HT-29 (cell line): ENCODE measurements at places on chromosomes 7 and 10. TPM values are rescaled to one million over a fixed set of nuclear protein-coding genes. Genes with fewer than 3 reads are reported as not detected.

DNA sequence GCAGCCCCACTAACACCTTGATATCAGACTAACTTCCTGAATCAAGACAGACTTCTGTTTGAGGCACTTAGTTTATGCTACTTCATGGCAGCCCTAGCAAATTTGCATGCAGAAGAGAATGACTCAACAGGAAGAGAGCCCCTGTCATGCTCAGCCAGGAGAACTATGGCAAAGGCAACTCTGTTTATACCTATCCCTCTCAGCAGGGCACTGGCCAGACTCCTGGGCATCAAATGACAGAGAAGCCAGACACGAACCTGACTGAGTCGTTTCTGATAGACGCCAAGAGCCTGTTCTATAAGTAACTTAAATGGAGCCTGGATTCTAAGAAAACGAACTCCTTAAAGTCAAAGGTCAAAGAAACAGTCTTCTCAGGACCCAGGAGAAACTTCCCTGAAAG lies 50.9 kb upstream of the UNC5B start:
- peak; percentile 44 for DNase-seq

DNA sequence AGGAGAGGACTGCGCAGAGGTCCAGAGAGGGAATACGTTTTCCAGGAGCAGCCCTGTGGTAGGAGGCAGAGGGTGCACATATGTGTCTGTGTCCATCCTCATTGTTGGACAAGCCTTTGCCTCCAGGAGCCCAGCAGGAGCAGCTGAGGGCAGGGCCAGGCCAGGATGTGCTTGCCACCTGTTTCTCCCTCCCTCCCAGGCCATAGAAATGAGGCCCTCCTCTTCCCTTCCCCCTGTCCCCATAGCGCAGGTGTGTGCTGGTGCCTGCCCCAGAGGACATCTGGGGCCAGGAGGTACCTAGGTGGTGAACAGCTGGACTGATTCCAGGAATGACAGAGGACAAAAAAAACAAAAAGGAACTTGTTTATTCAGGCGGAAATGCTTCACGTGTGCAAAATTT lies 10.5 kb upstream of the CXCL12 start:
- DNase-seq = no peak

Gene KIF20B
- total RNA-seq = 8.8 and 9.8 TPM in 2 replicates

DNA sequence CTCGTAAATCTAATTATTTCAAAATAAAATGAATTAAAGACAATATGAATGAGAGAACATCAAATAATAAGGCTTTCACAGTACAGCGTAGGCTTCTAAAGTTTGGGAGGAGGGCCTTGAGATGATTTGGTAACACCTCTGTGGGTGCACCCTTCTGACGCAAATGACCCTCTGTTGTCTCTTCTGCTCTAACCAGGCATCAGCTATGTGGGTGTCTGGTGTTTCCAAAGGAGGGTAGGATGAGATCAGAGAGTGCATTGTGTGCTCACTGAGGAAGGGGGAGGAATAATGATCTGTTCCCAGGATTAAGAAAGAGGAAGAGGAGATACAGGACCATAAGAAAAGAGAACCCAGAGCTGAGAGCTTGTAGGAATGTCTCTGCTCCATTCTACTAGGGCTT lies 420.4 kb downstream of the SDK1 start:
- DNase-seq = no peak

DNA sequence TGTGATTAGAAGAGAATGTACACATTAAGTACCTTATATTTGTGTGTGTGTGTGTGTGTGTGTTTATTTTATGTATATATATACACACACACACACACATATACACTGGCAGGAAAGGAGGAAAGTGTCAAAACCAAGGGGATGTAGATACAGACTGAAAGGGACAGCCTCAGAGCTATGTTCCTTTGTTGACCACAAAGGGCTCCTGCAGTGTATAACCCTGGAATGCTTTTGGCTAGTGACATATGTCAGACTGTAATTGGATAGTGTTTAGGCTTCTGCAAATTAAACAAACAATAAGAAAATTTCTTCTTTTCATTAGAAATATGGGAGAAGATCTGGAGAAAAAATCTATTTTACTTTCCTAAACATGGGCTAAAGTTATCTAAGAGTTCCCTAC lies 15.9 kb downstream of the GBF1 start:
- no peak for DNase-seq

GRCh38 chr10:73937333-73938043 lies 26.6 kb downstream of the PLAU start:
- DNase-seq = no peak

- DNase-seq = no peak
Observed at GRCh38 chr7:55056577-55057480, 38.0 kb downstream of the EGFR start.

DNA sequence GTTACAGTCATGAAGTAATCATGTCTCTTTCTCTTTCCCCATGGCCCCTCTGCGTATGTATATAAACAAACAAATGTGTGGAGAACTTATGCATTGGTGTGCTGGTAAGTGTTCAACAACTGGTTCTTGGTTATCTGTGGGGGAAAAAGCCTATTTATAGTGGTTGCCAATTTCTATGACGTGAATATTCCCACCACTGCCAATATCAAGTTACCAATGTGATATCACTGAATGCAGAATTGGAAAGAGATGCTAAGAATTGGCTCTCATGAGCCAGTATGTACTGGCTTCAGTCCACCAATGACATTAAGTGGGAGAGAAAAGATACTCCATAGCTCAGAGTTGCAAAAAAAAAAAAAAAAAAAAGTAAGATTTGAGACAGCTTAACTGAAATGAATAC lies 399.7 kb downstream of the REEP3 start:
- no peak for DNase-seq

Gene CASP7
- total RNA-seq = 22.2 TPM in 2 replicates

DNA sequence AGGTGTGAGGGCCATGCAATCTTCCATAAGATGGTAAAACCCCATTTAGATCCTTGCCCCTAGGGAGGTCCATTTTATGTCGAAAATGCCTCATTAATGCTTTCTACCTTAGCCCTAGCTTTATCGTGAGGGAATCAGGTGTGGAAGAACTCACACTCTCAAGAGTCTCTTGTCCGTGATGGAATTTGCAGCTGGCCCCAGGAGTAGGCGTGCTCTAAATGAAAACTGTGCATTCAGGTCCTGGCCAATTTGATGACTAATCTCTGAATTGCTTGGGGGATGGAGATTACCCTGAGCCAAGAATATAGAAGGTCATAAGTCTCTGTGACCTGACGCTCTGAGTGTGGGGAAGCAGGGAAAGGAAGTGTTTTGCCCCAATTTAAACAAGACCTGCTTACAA lies 6.6 kb downstream of the C10orf90 start:
- DNase-seq = no peak

DNA sequence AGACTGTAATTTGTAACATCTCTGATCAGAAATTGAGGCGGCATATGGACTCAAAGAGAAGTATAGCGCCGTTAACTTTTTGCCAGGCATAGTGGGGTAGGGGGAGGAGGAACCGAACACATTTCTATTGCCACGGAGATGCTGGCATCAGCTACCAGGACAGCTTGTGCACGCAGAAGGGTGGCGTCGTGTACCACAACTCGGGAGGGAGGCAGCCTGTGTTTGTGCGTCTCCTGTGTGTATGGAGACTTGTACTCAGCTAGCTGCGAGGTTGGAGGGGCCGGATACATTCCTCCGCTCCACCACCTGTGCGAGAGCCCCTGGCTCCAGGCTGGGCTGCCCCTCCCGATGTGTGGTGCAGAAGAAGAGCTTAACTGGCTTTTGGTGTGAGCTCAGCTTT lies 634.8 kb downstream of the TYW1 start:
- no peak for DNase-seq

DNA sequence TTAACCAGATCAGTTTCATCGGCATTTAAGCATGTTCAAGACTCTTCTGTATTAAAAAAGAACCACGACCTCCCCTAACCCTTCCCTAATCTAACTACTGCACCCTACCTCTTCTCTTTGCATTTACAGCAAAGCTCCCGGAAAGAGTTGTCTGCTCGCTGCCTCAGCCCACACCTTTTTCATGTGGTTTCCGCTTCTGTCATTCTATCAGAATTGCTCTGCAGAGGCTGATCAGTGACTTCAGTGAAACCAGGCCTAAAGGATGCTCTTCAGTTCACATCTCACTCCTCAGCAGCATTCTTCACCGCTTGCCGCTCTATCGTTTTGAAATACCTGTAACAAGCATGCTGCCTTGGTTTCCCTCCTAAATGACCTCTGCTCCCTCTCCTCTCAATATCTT lies 160.9 kb downstream of the SDK1 start:
- DNase-seq = no peak

- peak; percentile 63 for DNase-seq
Observed at GRCh38 chr10:98748298-98748697, 301.6 kb upstream of the HPS1 start.
